Cortex of kidney (tissue), 1 donor: ENCODE measurements at places on chromosomes 6 and 20.

DNA sequence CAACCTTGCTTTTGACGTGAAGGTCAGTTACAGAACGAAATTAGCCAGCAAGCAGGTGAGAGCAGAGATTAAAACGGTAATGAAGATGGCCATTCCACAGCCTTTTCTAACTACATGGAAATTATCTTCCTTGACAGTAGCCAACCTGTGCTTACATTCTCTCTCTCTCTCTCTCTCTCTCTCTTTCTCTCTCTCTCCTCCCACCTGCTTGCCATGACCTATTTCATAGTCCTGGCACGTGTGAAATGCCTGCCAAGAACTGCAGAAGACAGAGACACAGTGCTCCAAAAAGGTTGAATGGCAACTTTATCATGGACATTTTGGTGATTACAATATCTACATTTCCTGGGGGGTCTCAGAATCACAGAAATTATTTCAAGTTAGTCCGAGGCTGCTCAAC, 38.5 kb upstream of the SALL4 start:
- DNase-seq = no peak

- no peak for DNase-seq
These were observed 11.1 kb upstream of the ITPR3 start for GRCh38 chr6:33610067-33610466.

DNA sequence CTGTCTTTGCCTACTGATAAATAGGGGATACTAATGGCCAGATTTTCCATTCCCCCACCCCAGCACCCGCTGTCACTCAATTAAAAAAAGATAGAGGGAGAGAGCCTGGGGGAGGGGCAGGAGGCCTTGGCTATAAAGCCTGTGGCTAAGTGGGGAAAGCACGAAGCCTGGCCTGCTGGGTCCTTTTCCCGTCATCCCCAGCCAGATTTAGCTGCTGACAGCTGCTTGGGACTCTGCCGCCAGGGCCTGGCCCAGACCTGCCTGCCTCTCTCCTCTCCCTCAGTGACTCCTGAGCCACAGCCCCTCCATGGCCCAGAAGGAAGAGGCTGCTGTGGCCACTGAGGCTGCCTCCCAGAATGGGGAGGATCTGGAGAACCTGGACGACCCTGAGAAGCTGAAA, at the start of gene APOBEC2:
Gene APOBEC2, plus strand, starts transcription at position 162 of the 400 bp plus-strand sequence. Its CDS starts 146 bp downstream, at position 308.
- no peak for DNase-seq

DNA sequence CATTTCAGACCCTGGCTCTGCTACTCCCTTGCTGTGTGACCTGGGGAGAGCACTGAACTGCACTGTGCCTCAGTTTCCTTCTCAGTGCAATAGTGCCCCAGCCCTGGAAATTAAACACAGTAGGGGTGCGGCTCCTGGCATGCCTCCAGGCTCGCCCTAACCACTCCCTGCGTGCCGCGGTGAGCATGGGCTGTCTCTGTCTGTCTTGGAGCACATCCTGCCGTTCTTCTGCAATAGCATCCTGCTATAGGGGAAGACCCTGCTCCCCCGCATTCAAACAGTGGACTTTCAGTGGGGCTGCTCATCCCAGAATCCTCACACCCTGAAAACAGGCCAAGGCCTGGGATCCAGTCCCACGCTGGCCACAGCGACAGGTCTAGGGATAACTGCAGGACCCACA, 129.5 kb downstream of the FOXC1 start:
- no peak for DNase-seq

- DNase-seq = no peak
These were observed 58.5 kb downstream of the TRPC4AP start for GRCh38 chr20:35034145-35034544.

- no peak for DNase-seq
These were observed 132.4 kb downstream of the DNAH8 start for GRCh38 chr6:38847497-38847896.

DNA sequence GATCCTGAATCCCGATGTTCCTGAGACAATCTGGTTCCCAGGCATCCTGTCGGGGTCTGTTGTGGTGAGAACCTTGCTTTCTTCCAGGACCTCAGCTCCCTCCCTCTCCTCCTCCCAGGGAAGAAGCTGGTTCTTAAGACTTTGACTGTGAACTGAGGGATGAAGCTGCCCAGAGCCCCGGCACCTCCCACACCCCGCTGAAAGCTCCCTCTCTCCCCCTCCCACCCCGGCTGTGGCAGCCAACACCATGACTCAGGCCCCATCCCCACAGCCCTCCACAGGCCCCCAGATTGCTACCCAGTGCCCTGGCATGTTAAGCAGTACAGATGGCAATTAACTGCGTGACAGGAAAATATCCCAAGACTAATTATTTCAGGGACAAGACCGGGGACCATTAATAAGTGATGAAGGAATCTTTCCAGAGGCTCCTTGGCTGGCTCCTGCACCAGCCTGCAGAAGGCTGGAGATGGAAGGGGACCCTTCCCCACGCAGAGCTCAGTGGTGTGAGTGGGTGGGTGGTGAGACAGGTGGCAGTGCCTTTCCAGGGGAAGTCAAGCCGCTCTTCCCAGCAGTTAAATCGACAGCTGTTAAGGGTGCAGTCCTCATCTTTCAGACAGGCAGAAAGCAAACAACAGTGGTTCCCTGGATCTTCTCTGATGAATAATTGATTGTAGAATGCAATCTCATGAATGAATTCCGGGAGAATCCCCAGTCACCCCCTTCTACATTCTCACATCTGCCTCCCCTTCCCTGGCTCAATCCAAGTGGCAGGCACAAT, 237.9 kb downstream of the LRFN2 start:
- DNase-seq = no peak

DNA sequence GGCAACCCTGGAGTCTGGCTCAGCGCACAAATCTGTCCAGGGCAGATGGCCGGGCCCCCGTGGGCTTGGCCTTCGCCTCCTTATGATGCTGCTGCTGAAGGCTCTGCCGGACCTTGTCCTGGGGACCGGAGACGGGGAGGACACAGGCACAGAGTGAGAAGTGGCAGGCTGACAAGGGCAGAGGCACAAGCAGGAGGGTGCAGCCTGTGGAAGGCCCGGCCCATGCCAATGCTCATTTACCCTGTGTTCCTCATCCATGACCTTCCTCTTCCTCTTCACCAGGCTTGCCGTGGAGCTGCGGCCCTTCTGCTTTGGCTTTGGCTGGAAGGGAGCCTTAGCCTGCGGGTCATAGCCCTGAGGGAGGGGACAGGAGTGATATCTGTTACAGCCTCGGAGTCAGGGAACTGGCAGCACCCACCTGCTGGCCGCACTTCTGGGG, 2.4 kb downstream of the B3GALT4 start:
- DNase-seq = no peak

DNA sequence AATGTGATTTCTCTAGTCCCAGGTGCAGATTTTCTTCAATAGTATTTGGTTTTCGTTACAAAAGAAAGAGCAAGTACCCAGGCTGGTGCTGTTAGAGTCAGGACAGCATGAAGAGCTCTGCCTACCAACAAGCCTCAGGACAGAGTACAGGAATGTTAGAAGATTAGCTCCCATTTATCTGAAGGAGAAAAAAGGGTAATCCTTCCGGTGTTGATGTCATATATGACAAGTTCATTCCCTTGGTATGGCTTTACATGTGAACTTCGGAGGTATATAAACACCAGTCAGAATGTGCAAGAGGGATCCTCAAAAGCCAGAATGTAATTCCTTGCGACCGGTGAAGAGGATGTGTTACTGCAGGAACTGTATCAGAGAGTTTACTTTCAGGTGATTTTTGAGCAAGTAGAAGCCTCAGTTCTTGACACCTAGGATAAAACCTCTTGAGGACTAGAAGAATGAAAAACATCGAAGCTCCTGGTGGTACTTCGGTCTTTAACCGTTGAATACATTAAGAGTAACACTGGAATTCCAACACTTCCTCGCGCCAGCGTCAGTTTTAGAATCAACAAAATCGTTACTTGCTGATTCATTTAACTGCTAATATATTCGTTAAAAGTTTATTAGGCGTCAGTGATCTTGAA, 194.2 kb upstream of the ZNF184 start:
- no peak for DNase-seq

DNA sequence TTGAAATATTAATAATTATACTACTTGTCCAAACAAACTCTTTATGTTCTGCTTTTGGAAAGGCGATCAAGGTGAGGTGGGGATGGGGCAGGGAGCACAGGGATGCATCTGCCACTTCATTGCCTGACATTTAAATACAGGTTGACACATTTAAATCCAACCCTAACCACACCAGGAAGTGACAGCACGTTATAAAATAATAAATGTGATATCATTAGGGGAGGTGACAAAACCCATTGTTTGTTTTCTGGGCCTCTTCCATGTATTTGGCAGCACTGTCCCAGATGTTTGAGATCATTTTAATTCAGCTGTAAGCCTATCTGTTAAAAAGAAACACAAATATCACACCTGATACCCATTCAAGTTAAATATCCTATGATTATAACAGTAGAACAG, 342.4 kb upstream of the ARID1B start:
- no peak for DNase-seq

DNA sequence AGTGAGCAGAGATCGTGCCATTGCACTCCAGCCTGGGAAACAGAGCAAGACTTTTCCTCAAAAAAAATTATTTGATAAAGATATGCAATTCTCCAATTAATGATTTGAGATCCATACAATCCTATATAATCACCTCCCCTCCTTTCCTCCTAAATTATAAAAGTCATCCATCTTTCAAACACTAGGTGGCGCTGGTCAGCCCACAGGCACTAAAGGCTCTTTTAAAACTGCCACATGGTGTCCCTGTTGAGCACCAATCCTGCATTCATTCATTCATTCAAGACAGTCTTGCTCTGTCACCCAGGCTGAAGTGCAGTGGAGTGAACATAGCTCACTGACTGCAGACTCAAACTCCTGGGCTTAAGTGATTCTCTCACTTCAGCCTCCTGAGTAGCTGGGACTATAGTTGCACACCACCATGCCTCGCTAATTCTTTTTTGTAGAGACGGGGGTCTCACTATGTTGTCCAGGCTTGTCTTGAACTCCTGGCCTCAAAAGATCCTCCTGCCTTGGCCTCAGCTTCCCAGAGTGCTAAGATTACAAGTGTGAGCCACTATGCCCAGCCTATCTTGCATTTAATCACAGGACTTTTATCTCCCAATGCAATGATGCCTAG, 58.7 kb upstream of the SLC2A12 start:
- no peak for DNase-seq

- no peak for DNase-seq
These were observed 387.8 kb downstream of the CD83 start for GRCh38 chr6:14505401-14505800.

DNA sequence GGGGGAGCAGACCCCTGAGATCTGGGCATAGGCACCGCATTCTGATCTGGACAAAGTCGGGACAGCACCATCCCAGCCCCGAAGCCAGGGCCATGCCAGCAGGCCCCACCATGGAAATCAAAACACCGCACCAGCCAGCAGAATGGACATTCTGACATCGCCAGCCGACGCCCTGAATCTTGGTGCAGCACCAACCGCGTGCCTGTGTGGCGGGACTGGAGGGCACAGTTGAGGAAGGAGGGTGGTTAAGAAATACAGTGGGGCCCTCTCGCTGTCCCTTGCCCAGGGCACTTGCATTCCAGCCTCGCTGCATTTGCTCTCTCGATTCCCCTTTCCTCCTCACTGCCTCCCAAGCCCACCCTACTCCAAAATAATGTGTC, 2.0 kb downstream of the NNAT start:
- no peak for DNase-seq

DNA sequence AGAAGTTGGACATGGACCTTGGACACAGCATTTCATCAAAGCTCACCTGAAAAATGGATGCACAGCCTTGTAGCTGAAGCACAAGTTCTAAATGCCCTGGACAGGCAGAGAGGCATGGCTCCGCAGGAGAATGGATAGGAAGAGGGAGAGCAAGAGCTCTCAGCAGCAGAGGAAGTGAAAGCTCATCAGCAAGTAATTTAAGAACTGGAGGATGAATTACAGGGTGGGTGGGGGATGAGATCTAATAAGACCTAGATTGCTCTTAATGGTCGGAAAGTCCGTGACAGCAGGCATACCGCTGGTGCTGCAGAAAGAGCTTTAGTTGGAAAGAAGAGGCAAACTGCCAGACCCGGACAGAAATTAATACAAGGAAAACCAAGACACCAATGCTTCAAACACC, 37.3 kb upstream of the SAYSD1 start:
- DNase-seq = no peak

DNA sequence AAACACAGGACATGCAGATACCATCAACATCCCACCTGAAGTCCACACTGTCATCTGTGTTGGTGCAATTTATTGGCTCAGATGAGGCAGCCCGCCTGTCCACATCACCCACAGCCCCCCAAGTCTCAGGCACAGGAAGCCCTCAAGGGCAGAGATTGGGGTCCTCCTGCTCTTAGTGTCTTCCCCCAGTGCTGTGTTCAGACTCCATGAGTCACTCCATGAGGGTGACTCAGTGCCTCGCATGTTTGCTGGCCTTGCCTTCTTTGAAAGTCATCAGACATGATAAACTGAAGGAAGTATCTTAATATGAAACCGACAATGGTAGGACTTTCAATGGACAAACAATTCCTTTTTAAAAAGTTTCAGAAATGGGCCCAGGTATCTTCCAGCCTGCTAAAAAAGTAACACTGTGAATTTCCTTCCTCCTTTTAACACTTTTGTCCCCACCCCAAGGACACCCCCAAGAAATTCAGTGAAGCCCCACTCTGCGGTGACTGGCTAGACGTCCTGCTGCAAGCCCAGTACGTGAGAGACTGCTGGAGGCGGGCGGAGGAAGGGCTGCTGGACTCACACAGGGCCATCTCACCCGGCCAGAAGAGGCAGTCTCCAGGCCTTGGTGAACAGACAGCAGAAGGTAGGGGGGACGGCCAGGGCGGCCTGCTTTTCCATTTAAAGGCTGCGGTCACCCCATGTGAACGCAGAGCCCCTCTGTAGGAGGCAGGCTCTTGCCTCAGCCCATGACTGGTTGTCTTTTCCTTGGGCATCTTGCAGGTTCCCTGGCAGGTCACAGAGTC, 43.0 kb upstream of the KCNK16 start:
- DNase-seq = no peak

DNA sequence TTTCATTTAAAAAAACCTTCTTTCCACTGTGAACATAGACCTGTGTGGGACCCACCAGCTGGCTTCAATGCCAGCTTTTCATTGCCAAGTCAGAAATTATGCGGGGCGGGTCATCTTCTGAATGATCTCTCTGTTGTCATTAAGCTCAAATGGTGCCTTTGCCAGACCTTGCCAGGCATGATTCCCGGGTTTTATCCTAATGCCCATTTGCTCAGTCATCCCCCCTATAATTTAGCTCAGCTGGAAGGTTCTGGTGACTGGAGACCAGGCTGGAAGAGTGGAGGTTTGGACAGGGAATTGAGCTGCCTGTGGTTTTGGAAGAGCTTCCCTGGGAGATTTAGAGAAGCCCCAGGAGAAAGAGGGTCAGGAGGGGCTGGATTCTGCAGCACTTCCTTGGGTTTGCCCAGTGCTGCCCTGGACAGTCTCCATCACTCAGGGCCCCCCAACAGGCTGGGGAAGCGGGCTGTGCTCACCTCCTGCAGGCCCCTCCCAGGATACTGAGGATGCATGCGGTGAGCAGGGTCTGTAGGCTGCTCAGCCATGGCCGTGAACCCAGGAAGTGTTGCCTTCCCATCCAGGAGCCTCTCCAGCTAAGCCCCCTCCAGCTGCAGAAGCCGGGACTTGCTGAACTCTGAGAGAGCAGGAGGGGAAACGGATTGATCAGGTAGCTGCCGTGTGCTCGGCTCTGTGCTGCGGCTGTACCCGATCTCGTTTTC, 273.0 kb downstream of the CDH4 start:
- DNase-seq = no peak
